ENCODE measurements at places on chromosomes 2 and 18.

DNA sequence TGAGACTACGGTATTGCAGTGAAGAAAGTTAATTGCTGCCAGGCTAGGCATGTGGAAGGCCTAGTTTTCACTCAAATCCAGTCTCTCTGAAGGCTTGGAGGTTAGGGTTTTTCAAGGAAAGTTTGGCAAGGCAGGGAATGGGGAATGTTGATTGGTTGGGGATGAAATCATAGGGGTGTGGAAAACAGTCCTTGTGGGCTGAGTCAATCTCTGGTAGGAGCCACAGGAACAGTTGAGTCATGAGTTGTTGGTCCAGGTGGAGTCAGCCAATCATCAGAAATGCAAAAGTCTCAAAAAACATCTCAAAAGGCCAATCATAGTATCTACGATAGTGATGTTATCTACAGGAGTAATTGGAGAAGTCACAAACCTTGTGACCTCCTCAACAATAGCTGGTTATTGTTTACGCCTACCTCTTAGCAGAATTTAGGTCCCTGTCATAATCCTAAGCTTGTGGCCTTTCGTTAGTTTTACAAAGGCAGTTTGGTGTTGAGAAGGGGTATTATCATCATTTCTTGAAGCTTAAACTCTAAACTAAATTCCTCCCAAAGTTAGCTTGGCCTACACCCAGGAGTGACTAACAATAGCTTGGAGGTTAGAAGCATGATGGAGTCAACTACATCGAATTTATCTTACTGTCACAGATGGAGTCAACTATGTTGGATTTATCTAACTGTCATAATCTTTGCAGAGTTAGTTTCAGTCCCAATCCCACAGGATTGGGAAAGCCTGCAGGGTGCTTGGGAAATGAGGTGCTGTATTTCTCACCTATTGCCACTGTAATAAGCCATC lies 33.7 kb upstream of the APCDD1 start:
- DNase-seq, result no peak

DNA sequence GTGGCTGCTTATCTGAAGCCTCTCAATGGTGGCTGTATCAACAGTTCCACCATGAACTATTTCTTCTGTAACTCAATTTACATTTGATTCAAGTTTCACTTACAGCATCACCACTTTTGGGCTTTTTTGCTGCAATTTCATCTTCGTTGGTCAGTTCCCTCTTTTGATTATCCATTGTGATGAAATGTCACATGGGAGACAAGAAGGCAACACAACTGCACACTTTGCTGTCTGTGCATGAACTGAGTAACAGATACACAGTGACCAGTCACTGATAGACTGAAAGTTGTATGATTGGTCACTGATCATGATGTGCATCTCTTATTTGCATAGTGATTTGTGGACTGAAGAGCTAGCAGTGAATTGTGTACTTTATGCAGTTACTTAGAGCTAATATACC lies 130.7 kb upstream of the RNF152 start:
- DNase-seq, result no peak

DNA sequence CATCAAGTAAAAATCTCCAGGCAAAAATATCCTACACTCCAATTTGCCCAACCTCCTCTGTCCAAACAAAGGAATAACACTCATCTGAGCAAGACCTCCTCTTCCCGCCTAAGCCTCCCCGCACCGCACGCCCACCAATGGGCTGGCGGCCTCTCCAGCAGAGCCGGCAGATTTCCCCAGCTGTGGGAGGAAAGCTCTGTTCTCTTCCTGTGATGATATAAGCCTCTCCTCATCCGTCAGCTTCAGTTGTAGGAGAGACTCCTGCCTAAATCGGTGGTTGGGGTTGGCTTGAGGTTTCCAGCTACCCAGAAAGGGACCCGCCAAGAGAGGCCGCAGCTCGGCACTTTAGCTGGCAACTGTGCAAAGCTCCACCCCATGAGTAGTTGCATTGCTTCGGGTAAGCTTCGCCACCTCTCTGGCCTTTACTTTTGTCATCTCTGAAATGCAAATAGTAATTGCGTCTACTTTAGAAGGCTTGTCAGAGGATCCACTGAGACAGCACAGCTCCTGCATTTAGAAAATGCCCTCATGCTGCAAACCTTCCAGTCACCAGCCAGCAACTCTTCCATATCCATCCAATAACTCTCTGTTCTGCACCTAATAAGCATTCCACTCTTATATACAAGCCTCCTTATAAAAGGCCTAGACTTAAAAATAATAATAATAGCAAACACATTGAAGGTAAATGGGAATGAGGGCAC lies 146.4 kb downstream of the MYT1L start:
- no peak for DNase-seq

DNA sequence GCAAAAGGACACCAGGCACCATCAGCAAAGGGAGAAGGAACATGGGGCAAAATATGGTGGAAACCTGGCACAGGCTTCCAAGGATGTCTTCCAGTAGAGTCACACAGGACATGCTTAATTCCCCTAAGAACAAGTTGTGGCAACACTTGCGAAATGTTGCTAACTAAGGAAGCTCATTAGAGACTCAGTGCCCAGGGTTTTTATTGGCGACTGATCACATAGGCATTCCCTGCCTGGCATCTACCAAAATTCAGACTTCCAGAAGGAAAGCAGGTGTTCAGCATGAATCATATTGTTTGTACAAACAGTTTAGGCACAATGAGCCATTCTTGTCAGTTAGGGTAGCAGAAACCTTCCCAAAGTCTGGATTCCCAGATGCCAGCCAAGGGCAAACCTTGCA lies 25.7 kb downstream of the SLC4A1AP start:
- no peak for DNase-seq

DNA sequence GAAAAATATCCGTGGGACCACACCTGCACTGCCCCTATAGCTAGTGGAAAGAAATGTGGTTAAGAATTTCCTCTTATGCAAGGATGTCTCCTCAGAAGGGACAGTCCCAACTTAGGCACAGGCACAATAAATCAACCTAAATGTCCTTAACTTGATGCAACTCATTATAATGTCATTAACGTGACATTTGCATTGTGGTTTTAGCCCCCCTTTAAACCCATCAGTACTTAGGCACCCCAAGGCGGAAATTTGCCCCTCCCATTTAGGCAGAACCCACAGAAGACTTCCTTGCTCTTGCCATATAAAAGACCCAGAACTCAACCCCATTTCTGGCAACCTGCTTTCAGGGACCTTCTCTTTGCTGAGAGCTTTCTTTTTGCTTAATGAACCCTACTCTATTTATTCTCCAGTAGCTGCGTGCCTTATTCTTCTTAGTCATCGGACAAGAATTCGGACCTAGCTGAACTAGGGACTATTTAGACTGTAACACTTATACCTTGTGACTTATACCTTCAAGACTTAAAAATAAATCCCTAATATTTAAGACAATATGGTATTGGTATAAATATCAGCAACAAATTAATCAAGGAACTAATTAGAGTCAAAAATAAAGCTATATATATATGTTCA lies 1281.6 kb upstream of the TMEFF2 start:
- DNase-seq, result no peak

GRCh38 chr2:45229411-45229810 lies 220.2 kb upstream of the SIX2 start:
- no peak for DNase-seq

GRCh38 chr2:138600732-138601457 lies 99.3 kb downstream of the SPOPL start:
- no peak for DNase-seq

DNA sequence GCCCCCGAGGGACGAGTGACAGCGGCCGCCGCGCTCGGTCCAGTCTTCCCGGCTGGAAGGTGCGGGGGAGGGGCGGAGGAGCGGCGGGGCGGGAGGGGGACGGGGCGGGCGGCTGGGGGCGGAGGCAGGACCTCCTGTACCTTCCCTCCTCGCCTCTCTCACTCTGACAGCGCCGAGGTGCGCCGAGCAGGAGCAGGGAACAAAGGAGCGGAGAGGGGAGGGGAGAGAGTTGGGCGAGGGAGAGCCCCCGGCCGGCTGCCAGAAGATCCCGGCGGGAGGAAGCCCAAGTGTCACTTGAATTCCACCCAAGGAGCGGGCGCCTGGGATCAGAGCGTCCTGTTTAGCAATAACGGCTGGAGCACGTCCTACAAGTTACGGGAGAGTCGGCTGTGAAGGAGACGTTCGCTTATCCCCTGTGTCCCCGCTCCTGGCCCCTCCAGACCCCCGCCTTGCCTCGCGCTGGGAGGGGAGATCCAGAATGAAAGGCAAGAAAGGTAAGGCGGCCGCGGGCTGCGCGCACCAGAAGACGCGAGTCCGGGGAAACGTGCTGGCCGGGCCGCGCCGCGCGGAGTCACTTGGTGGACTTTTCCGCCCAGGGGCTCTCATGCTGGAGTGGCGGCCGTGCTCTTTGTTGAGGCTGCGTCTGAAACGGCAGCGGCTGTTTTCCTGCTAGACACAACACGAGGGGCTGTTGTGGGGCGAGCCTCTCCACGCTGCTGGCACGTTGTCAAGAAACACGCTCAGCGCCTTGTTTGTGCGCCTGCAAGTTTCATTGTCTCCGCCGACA lies at the start of gene TGIF1:
TGIF1 (plus strand) TSS at position 161 of the 787 bp plus-strand sequence; CDS start at position 479, 318 bp downstream.
- peak; percentile 92 for DNase-seq

- DNase-seq, result no peak
Observed at GRCh38 chr2:178366412-178366811, 84.6 kb downstream of the PRKRA start.

GRCh38 chr2:8753609-8754008 lies 71.8 kb downstream of the ID2 start:
- peak; percentile 11 for DNase-seq

DNA sequence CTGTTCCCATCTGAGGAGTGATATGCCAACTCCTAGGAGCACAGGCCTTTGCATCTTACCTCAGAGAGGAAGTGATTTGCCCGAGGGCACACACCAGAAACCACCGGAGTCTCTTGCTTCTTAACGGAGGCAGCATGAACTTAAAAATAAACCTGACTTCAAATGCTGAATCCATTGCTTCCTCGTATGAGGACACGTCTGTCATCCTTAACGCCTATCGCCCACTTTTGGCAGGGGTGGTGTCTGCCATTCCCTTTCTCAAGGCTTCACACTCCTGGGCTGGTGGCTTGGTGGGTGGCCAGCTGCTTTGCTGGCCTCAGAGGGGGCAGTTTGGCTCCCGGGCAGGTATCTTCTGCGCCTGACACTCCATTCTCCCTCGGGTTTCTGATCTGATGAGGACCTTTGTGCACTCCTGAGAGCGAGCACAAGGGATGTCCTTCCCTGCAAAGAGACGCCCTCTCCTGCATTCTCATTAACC lies 1.1 kb upstream of the PREB start:
- DNase-seq, result no peak

DNA sequence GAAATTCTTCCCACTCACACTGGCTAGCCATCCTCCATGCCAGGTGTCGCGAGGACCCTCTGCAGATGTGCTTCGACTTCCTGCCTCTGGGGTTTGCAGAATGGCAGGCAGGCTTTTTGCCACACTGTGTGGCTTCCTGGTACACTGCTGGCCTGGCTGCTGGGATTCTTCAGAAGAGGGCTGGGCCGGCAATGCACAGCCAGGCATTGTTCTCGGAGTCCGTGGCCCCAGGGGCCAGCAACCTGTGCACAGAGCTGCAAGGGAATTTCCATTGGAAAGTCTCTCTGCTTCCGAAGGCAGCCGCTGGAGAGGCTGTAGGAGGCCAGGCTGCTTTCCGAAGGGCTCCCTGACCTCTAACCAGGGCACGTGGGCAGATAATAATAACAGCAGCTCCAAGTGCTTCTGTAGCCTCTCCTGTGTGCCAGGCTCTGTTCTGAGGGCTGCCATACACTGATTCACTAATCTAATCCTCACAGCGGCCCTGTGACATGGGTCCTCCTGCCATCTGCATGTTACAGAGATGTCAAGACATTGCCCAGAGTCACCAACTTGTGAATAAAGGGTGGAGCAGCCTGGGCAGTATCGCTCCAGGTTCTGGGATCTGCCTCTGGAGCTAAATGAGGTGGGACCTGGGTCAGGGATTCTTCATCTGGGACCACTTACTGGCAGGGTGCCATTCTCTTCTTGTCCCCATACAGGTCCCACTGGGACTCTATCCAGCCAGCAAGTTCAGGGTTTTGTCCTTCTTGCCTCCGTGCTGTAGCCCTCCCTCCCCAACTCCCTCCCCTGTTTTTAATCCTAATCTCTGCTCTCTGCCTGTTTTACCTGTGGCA lies 5.0 kb downstream of the LDLRAD4 start:
- no peak for DNase-seq

DNA sequence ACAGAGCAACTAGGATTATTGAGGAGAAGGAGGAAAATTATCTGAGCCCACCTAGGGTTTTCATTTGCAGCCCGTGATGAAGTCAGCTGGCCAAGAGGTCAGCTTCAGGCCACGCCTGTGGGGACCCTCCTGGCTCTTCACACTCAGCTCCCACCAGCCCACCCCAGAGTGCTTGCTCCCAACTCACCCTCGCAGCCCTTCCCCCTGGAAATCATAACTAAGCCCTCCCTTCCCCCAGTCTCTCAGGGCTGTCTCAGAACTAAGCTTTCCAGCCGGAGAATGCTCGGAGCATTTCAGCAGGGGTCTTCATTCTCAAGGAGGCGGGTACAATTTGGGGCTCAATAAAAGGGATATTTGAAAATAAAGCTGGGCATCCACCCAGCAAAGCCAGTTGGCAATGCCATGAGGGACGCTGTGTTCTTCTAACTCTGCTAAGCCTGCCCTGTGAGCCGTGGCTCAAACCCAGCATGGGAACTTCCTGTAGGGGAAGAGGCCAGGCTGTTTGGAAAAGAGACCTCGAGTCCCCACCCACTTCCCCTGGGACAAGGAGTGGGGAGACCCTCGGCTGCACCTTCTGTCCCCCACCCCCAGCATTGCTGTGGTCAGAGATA lies 194.9 kb downstream of the CTIF start:
- DNase-seq, result no peak

GRCh38 chr2:23924589-23925359 lies 2.1 kb downstream of the ATAD2B start:
- no peak for DNase-seq

DNA sequence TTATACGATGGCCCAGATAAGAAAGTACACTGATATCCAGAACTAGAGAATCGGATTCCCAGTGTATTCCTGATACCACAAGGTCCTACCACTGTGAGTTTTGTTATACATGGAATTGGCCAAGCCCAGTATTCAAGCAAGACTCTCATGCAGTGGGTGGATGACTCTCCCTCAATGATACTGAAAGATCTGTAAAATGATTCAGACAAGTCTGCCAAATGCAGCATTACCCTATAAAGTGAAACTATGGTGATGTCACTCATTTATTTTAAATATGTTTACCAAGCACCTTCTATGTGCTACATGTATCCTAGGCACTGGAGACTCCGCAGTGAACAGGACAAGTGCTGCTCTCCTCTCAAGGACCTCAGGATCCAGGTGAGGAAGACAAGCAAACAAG lies 22.6 kb downstream of the MYO5B start:
- DNase-seq, result no peak

DNA sequence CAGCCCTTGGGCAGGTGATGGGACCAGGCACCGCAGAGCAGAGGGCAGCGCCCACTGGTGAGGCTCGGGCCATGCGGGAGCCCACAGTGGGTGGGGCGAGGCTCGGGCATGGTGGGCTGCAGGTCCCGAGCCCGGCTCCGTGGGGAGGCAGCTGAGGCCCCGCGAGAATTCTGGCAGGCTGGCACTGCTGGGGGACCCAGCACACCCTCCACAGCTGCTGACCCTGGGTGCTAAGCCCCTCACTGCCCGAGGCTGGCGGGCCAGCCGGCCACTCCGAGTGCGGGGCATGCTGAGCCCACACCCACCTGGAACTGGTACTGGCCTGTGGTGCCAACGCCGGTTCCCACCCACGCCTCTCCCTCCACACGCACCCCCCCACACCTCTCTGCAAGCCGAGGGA lies 29.7 kb upstream of the COL3A1 start:
- DNase-seq, result no peak

GRCh38 chr18:27719680-27720079 lies 457.2 kb downstream of the CDH2 start:
- no peak for DNase-seq

- DNase-seq, result no peak
Observed at GRCh38 chr2:11592671-11593574, 59.1 kb downstream of the GREB1 start.

- DNase-seq, result no peak
Observed at GRCh38 chr18:36249392-36249791, 48.1 kb upstream of the FHOD3 start.
